Hematopoietic multipotent progenitor cell treated with erythropoietin and hydrocortisone succinate and interleukin-3 and kit ligand, for 6 days (in vitro differentiated cells): ENCODE measurements at places on chromosomes 11 and 22.

DNA sequence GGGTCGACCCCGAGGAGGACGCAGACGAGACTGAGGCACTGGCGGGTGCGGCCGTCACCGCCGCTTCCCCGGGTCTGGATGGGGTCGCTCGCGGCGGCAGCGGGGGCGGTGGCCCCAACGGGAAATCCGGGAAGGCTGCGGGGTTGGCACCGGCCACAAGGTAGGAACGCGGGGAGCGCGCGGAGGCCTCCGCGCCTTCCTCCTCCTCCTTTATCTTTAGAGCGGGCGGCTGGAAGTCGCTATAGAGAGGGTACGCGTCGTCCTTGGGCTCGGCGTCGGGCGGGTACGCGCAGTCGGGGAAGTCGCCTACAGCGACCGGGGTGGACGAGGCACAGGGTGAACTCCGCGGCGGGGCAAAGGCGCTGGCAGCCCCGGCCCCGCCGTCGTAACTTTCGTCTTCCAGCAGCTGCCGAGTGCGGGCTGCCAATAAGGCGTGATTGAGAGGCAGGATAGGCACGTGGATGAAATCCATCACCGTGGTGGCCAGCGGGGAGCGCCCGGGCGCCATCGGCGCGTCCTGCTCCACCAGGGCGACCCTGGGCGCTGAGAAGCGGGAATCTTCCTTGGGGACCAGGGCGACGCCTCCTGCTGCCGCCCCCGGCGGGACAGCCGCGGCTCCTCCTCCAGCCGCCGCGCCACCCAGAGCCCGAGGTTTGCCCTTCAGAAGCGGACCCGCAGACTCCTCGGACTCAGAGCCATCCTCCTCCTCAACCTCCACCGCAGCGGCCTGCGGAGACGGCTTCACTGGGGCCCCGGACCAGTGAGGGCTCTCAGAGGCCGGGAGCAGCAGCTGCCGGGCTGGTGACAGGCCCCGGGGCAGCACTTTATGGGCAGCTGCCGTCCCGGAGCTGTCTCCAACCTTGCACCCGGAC lies 1.7 kb downstream of the PGR start:
- no peak for DNase-seq

- peak; percentile 19 for DNase-seq
Observed at GRCh38 chr11:11816511-11817314, 25.1 kb upstream of the USP47 start.

- DNase-seq: no peak
Observed at GRCh38 chr22:18977824-18978425, 41.8 kb upstream of the PRODH start.

- DNase-seq: peak; percentile 80
Observed at GRCh38 chr11:113305440-113306336, 8.7 kb upstream of the TTC12 start.

GRCh38 chr22:19886605-19887255 lies 32.1 kb upstream of the GNB1L start:
- DNase-seq: peak; percentile 79

GRCh38 chr11:110773442-110773841 lies 61.2 kb upstream of the ARHGAP20 start:
- DNase-seq: no peak

GRCh38 chr11:117693344-117693743 lies 103.7 kb downstream of the DSCAML1 start:
- DNase-seq: no peak

GRCh38 chr11:112440518-112440917 lies 179.9 kb upstream of the PLET1 start:
- no peak for DNase-seq

GRCh38 chr11:2912498-2912897 lies 16.7 kb downstream of the PHLDA2 start:
- DNase-seq: no peak

DNA sequence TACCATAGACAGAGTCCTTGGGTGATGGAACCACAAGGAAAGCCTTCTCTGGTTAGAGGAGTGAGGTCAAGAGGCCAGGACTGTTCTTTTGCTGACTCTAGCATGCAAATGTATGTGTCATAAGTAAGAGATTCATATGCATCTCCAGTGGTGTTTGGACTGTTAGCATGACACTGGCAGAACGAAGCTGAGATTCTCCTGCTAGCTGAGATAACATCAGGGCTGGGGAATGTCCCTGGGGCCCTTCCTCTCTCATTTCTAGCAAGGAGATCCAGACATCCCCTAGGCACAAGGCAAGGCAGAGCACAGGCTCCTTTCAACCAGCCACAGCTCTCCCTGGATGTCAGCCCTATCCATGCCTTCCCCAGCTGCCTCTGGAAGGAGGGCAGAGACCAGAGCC lies 711.3 kb downstream of the OPCML start:
- no peak for DNase-seq

DNA sequence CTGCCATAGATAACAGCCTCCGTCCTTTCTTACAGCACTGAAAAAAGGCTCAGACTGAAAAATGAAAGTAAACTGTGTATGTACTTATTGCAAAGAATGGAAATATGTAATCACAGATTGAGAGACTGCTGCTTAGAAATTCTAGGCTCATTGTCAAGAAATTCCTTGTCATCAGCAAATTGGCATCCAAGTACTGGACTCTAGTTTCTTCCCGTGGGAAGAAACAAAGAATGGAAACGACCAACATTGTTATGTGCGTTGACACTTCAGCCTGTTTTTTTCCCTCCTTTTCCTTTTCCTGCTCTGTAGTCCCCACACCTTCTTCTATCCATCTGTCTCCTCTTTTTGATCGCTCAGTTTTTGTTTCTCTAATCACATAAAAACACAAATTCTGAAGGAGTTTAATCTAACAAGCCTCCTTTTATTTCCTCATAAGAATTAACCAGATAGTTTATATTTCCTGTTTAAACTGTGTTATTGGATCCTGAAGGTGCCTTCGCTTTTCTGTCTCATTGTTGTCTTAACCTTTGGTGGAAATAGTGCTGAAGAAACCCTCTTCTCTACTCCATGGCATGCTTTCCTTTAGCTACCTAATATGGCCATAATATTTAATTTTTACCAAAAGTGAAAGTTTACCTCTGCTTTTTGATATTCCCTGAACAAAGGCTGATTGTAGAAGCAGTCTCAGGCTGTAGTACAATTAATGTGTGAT lies 20.0 kb upstream of the CASP12 start:
- peak; percentile 12 for DNase-seq

DNA sequence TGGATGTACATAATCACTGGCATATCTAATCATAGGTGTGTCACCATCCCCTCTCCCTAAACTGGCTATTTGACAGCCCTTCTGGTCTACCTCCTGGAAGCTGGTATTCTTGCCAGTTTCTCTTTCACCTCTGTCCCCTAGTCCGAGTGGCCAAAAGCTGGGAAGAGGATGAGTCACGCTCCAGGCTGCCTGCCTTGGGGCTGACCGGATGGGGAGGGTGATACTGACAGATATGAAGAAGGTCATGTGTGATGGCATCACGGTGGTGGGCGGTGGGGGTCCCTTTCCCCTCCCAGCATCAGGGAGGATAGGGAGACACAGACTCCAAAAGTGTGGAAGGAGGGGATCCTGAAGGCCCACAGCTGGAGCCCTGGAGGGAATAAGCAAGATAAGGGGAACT lies 4.8 kb downstream of the OAF start:
- DNase-seq: no peak

DNA sequence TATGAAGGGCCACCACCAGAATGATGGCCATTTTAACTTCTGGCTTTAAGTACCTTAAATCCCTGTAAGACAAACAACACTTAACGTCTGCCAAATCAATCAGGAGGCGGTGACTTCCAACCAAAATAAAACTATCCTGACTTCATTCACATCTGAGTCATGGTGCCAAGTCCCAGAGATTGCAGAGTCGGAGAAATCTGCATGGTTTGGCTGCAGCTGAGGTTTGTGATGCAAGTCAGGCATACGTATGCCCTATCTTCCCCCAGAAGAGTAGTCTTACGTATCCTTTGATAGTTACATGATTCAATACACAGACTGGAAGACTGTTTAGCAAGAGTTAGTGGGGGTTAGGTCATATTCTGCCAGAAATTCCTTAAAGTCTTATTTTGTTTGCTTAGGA lies 1.7 kb upstream of the GAB2 start:
- peak; percentile 63 for DNase-seq

DNA sequence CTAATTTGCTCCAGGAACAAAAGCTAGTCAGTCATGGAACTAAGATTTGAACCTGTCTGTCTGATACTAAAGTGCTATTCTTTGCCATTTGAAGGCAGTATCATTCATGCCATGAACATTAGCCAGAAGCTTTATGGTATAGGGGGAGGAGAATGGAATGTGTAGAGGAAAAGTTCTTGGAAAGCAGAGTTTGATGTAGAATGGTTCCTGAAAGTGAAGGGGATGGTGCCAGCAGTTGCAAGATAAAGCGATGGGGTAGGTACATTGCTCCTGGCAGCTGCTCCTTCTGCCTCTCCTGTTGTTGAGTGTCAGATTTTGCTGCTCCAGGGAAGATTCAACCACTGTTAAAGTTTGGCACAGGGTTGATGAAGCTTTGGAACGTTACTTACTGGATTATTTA lies 53.4 kb downstream of the ARHGAP42 start:
- no peak for DNase-seq

DNA sequence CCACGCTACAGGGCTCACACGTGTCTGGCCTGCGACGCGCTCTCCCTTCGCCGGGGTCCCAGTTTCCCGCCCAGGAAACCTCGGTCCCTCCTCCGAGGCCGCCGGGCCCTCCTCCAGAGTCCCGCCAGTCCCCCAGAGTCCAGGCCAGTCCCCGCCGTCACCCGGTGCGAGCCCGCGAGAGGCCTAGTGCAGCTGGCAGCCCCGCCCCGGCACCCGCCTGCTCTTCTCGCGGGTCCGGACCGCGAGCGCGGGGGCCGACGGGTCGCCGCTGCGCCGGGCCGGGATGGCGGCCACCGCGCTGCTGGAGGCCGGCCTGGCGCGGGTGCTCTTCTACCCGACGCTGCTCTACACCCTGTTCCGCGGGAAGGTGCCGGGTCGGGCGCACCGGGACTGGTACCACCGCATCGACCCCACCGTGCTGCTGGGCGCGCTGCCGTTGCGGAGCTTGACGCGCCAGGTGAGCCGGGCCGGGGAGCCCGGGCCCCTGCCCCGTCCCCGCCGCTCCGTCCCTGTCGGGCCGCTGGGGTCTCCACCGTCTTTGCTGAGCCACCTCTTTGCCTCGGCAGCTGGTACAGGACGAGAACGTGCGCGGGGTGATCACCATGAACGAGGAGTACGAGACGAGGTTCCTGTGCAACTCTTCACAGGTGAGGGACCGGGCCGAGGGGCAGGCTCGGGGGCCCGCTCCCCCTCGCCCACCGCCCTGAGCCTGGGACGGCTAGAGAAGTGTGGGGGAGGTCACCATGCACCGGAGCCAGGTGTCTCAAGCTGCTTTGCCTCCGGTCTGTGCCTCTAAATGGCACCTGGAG lies at the start of gene PTPMT1:
Gene PTPMT1 (plus strand): TSS at position 260 of the 809 bp plus-strand sequence. CDS start 24 bp downstream, at position 284.
- DNase-seq: peak; percentile 90

DNA sequence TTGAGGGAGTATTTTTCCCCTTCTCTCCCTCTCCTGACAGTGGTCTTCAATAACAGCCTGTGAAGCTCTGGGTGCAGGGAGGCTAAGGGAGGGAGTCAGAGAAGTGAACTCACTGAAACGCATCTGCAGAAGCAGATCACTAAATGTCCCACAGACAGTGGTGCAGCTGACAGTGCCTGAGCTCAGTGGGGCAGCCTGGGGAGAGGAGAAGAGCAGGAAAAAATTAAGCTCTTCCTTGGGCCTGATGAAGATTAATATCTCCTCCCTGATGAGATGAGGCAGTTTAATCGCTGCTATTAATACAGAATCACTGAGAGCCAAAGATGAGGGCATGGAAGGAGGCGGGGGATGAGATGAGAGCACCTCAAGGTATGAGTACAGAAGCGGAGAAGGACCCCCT lies 180.8 kb downstream of the LARGE1 start:
- DNase-seq: no peak

DNA sequence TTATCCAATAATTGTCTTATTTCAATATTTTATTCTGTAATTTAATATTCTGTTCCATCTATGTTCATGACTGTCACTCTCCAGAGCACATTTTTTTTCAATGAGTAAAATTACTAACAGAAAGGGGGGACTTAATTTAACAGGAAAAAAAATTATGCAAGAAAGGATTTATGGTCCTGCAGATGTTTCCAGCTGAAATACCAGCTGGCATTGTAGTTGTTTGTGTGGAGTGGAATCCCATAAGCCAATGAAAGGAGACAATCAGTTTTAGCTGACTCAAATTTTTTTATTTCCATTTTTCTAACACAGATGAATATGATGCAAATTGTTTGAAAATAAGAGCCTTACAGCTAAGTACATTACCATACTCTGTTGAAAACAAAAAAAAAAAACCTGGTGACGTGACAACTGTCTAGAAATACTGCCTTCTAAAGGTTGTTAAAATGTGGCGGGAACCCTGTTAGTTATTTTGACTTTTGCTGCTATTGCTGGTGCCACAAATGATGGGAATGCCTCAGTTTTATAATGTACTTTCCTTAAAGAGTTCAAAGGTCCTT lies 389.1 kb downstream of the ETS1 start:
- no peak for DNase-seq

- no peak for DNase-seq
Observed at GRCh38 chr22:36336246-36337182, 51.3 kb downstream of the MYH9 start.

DNA sequence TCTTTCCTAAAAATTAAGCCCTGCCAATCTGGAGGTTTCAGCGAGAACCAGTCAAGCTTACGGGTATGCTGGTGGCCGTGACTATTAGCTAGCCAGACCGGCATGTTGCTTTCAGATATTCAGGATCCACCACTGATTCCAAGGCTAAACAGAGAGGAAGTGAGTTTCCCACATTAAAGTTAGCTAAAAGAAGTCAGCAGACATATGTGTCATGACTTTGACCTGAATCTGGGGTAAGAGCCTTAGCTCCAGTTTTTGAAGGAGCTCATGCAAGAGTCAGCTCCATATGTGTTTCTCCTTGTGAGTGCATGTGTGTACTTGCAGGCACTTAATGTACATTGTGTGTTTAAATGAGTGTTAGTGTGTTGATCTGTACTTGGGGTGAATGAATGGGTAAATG lies 1.4 kb downstream of the ZFPL1 start:
- DNase-seq: no peak
